ENCODE measurements at places on chromosomes 1 and 21. TPM values are rescaled to one million over a fixed set of nuclear protein-coding genes. Genes with fewer than 3 reads are reported as not detected.

GRCh38 chr1:226632922-226633351, 84.4 kb downstream of the STUM start:
- peak; percentile 28 for DNase-seq

DNA sequence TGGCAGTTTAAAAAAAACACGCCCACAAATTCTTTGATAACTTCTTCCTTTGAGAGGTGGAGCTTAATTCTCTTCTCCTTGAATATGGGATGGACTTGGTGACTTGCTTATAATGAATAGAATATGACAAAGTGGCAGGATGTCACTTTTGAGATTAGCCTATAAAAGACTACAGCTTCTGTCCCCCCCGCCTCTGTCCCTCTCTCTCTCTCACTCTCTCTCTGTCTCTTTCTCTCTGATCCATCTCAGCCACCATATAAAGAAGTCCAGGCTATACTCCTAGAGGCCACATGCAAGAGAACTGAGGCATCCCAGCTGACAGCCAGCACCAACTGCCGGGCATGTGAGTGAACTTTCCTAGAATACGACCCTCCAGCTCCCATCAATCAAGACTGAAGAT, 7.7 kb upstream of the DMBX1 start:
- no peak for DNase-seq

GRCh38 chr1:11730429-11730891, 5.5 kb upstream of the AGTRAP start:
- DNase-seq, result no peak

Gene FYB2
- total RNA-seq, result 15.2 TPM

GRCh38 chr1:243831463-243831862, 18.6 kb downstream of the AKT3 start:
- no peak for DNase-seq

Data from left ventricle myocardium superior (tissue), 1 donor.